ENCODE measurements at places on chromosomes 1 and 21. TPM values are rescaled to one million over a fixed set of nuclear protein-coding genes. Genes with fewer than 3 reads are reported as not detected.

Gene CD1C
- 179 TPM for polyA plus RNA-seq

Gene RGS5
- 4.4 TPM for polyA plus RNA-seq

Gene C1orf146
- not detected for polyA plus RNA-seq

Gene PPIAL4G
- polyA plus RNA-seq = not detected

Gene TMEM240
- polyA plus RNA-seq = not detected

Gene KCNT2
- not detected for polyA plus RNA-seq

Gene COL8A2
- not detected for polyA plus RNA-seq

Gene PLD5
- not detected for polyA plus RNA-seq

Gene ARHGEF16
- not detected for polyA plus RNA-seq

Gene OR10Z1
- polyA plus RNA-seq = not detected

Gene CTSS
- 478 TPM for polyA plus RNA-seq

Gene IVL
- not detected for polyA plus RNA-seq

Gene BCAS2
- 87.5 TPM for polyA plus RNA-seq

Gene DISP3
- polyA plus RNA-seq = not detected

Gene SEMA4A
- polyA plus RNA-seq = 11.0 TPM

Gene MPZ
- polyA plus RNA-seq = not detected

Gene CFAP141
- not detected for polyA plus RNA-seq

Gene FALEC
- 1.0 TPM for polyA plus RNA-seq

Gene FCRL3
- polyA plus RNA-seq = 84.5 TPM

Gene AMY2A
- not detected for polyA plus RNA-seq

Gene GJA4
- polyA plus RNA-seq = not detected

Gene BACE2
- polyA plus RNA-seq = 91.4 TPM

Gene ANKRD45
- not detected for polyA plus RNA-seq

Gene TDRKH
- polyA plus RNA-seq = 9.0 TPM

Gene SPRR2B
- polyA plus RNA-seq = not detected

Gene S100A10
- polyA plus RNA-seq = 459 TPM

Gene SHISAL2A
- polyA plus RNA-seq = 17.6 TPM

Gene THEM5
- not detected for polyA plus RNA-seq

Gene TDRD5
- polyA plus RNA-seq = not detected

Gene UBXN10
- 0.39 TPM for polyA plus RNA-seq

Gene AMY1A
- polyA plus RNA-seq = not detected

Gene SPRR4
- polyA plus RNA-seq = not detected

Gene NMNAT2
- polyA plus RNA-seq = not detected

Gene SPRR2A
- polyA plus RNA-seq = not detected

Gene AGPAT3
- 8.8 TPM for polyA plus RNA-seq

Gene KCNE2
- polyA plus RNA-seq = not detected

Gene FMO3
- not detected for polyA plus RNA-seq

Gene SYT14
- not detected for polyA plus RNA-seq

Gene PTPN14
- polyA plus RNA-seq = 0.08 TPM

Gene ZFYVE9
- 0.78 TPM for polyA plus RNA-seq

Gene SMCP
- polyA plus RNA-seq = not detected

Gene VHLL
- not detected for polyA plus RNA-seq

Gene GCSAML
- not detected for polyA plus RNA-seq

Gene MNDA
- polyA plus RNA-seq = 25.4 TPM

Gene CR2
- 44.7 TPM for polyA plus RNA-seq

Gene CD101
- 1.8 TPM for polyA plus RNA-seq

Gene GSTM1
- not detected for polyA plus RNA-seq

Gene KDF1
- polyA plus RNA-seq = 2.9 TPM

Gene EFNA4
- 8.5 TPM for polyA plus RNA-seq

Gene MIXL1
- polyA plus RNA-seq = 1.6 TPM
